ENCODE measurements at places on chromosomes 7 and 10.

- no peak for DNase-seq
Observed at GRCh38 chr7:157832006-157832405, 495.2 kb downstream of the DNAJB6 start.

GRCh38 chr10:48366261-48366660 is 59.8 kb downstream of the MAPK8 start:
- no peak for DNase-seq

GRCh38 chr10:35913628-35914027 is 271.5 kb upstream of the FZD8 start:
- no peak for DNase-seq

GRCh38 chr10:28942012-28942411 is 264.7 kb downstream of the BAMBI start:
- no peak for DNase-seq

- DNase-seq = no peak
Observed at GRCh38 chr10:109275960-109276359, 647.4 kb downstream of the XPNPEP1 start.

- DNase-seq = no peak
Observed at GRCh38 chr7:84982199-84982598, 204.7 kb downstream of the SEMA3D start.

DNA sequence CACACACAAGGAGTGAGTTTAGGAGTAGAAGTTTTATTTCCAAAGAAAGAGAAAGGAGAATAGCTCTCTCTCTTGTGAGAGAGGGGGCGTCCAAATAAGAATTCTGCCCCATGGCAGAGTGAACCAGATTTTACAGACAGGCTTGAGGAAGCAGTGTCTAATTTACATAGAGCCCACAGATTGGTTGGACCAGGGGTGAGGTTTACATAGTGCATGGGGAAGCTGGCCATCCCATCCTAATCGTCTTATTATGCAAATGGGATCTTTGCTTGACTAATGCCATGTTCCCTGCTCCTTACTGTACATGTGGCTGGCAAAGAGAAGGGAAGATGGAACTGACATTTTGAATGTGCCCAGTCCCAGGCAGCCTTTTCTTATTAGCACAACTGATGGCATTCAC is 60.0 kb upstream of the ACSM6 start:
- DNase-seq = no peak

DNA sequence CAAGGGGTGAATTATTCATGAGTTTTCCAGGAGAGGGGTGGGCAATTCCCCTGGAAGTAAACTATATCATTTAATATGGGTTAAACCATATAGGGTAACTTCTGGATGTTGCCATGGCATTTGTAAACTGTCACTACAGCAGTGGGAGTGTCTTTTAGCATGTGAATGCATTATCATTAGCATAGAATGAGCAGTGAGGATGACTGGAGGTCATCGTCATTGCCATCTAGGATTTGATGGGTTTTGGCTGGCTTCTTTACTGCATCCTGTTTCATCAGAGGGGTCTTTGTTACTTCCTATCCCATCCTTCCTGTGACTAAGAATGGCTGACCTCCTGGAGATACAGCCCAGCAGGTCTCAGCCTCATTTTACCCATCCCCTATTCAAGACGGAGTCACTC is 139.5 kb upstream of the PRKCQ start:
- no peak for DNase-seq

DNA sequence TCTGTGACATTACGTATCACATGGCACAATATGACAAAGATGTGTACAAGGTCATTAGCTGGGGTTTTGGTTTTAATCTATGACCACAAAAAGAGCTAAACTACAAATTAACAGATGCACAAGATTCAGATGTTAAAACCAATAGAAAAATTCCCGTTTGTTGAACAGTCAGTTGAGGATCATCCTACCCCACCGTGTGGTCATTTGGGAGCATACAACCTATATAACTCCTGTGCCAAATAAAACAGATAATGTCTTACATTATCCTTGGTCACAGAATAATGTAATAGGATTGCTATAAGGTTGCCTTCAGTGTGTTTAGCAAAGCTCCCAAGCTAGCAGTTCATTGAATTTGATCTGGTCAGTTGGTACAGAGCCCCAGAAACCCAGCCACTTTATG is 28.2 kb downstream of the ASNS start:
- DNase-seq = no peak

DNA sequence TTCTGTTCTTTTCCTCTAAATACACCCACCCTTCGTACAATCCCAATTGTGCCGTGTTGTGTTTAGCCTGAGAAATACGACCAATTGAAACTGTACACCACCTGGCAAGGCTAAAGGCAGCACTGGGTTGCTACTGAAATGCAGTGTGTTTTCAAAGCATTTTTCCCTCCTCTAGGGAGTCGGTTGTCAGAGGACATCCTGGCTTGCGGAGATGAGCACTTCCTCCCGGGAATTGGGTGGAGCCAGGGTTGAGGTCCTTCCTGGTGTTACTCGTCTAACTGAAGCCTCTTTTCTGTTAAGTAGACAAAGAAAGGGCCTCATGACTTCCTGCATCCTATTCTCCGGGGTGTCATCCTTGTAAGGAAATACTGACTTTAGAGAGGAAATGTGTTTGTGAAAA is 133.5 kb downstream of the MTPAP start:
- DNase-seq = no peak

- DNase-seq = no peak
Observed at GRCh38 chr7:80900583-80901576, 18.0 kb downstream of the SEMA3C start.

GRCh38 chr10:31071232-31072005 is 39.8 kb upstream of the ZNF438 start:
- DNase-seq = no peak

- no peak for DNase-seq
Observed at GRCh38 chr10:43252783-43253341, 14.0 kb downstream of the RASGEF1A start.

GRCh38 chr7:4682621-4683042 is 537 bp downstream of the FOXK1 start:
- no peak for DNase-seq

DNA sequence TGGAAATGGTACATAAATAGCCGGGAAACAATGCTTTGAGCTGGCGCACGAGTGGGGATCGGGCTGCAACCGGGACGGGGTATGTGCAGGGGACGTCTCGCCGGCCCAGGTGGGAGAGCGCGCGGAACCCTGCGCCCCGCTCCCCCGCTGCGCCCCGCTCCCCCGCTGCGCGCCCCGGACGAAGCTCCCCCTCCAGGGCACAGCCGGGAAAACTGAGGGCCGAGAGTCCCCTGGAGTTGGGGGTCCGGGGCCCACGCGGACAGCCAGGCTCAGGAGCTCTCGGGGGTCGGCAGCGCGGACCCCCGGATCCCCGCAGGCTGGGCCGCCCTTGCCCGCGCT is 514 bp downstream of the RADIL start:
- DNase-seq = no peak

GRCh38 chr10:14674376-14675050 is 100.2 kb downstream of the FAM107B start:
- DNase-seq = no peak

GRCh38 chr7:2470204-2471021 is 5.8 kb downstream of the GRIFIN start:
- DNase-seq = no peak

- no peak for DNase-seq
Observed at GRCh38 chr7:131861620-131862346, 305.4 kb upstream of the PODXL start.

DNA sequence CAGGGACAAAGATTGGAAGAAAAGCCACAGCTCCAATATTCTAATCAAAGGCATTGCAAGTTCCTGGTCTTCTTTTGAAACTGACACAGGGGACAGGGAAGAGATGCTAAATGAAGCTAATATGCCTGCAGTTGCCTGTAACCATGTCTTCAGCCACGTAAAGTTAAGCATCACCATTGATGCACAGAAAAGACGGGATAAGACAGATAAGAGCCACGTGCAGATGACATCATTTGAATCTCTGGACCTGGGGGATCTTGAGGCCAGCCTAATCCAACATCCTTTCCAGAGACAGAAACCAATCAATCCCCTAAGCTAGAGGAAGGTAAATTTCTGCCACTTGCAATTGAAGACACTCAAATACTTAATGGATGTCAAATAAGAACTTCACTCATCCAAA is 93.4 kb downstream of the PIP4K2A start:
- DNase-seq = no peak

DNA sequence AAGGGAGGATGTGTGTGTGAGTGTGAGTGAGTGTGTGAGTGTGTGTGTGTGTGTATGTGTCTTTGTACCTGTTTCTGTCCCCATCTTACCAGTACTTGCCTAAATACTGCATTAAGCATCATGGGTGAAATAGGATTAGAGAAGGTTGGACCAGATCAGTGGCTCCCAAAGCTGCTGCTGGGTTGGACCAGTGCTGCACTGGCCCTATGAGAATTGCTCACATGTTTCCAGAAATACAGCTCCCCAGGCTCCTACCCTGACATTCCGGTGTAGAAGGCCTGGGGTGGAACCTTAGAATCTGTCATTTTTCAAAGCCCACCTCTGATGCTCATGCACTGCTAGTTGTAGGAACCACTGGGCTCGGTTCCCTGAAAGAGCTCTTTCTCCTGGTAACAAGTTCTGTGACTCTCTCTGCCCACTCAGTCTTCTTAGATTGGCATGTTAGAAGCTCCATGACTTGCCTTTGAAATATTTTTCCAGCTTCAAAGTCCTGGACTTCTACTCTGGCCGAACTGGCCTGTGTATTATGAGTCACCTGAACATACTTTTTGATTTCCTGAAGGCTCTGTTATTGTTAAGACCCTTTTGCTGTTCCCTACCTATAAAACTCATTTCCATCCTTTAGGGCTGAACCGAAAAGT is 224.7 kb downstream of the CUX1 start:
- DNase-seq = no peak

DNA sequence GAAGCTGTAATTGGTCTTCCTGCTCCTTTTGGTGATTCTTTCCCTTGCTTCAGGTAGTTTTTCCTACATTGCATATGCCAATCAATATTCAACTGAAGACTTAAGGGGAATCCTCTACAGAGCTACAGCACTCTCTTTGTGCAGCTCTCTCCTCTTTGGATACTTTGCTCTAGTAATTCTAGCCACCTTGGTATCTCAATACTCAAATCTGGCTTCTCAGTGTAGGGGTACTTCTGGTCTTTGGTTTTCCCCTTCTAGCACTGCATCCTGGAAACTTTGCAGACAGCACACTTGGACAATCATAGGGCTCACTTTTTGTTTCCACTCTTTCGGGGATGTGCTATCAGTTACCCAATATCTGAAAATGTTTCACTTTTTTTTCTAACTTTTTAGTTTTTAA is 9.9 kb downstream of the PHTF2 start:
- no peak for DNase-seq

DNA sequence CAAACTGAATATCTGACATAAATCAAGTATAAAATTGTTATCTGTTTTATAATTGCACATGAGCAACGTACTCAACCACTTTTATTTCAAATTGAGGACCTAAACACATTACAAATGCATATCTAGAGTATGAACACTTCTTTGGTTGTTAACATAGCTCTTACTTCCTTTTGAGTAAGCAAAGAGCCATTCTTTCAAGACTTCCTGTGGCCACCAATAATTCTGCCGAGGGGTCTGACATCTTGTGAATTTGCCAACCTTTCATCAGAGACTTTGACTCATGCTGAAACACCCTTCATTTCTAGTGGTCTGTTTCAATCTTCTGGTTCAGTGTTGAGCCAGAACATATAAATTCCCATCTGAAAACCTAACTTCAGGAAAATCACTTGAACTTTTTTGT is 59.4 kb downstream of the CDK14 start:
- no peak for DNase-seq

- DNase-seq = no peak
Observed at GRCh38 chr10:69139961-69140360, 16.0 kb downstream of the VPS26A start.

GRCh38 chr10:63281967-63282366 is 148.8 kb downstream of the NRBF2 start:
- DNase-seq = no peak

- no peak for DNase-seq
Observed at GRCh38 chr10:224571-224970, 89.3 kb downstream of the ZMYND11 start.

- DNase-seq = no peak
Observed at GRCh38 chr7:27031289-27032172, 64.3 kb downstream of the HOXA1 start.

- DNase-seq = no peak
Observed at GRCh38 chr7:27312820-27313219, 70.2 kb downstream of the EVX1 start.

DNA sequence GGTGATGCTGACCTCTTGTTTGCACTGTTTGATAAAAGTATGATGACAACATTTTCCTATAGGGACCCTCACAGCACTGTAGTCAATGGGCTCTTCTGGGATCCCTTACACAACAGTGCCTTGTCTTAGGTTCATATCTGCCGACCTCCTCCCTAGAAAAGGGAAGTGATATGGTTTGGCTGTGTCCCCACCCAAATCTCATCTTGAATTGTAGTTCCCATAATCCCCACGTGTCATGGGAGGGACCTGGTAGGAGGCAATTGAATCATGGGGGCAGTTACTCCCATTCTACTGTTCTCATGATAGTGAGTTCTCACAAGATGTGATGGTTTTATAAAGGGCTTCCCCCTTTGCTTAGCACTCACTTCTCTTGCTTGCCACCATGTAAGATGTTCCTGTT is 23.1 kb downstream of the ZC3HAV1 start:
- no peak for DNase-seq

- no peak for DNase-seq
Observed at GRCh38 chr10:29317027-29317420, 28.2 kb downstream of the LYZL1 start.

- no peak for DNase-seq
Observed at GRCh38 chr10:84172467-84173356, 889 bp upstream of the GPR15LG start.

DNA sequence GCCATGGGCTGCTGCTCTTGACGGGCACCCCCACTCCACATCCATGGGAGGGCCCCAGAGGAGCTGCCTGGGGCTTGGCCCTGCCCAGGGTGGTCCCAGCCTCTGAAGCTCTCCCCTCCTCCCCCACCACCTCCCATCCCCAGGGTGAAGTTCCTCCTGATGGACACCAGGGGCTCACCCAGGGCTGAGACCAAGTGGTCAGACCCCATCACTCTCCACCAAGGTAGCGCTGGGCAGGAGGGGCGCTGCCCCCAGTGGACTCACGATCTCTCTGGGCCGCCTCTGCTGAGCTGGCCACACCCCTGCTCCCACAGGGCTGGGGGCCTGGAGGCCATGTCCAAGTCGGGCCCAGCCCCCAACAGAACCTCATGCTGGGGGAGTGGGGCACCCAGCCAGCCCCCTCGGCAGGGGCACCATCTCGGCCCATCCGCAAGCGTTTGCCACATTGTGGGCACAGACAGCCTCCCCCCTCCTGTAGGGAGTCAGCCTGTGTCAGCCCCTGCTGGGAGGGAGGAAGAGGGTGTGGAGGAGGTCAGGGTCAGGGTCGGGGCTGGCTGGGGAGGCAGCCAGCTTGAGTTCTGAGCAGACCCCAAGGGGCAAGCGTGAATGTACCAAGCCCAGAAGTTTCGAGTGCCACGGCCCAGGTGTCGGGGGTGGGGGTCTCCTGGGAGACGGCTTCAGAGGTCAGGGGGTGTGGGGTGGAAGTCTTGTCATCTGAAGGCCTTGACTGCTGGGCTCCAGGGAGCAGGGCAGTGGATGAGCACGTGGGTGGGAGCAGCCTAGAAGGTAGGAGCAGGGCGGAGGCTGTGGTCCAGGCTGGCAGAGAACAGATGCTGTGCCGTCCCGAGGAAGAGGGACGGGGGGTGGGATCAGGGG is 2.8 kb downstream of the UPK3B start:
- no peak for DNase-seq

All from stimulated activated CD4-positive, alpha-beta T cell treated with anti-CD3 and anti-CD28 coated beads, Interleukin-1b, Interleukin-23, amount 100 ng/mL, for 1 hour (primary cell).